ENCODE measurements at places on chromosomes 12 and 14.

DNA sequence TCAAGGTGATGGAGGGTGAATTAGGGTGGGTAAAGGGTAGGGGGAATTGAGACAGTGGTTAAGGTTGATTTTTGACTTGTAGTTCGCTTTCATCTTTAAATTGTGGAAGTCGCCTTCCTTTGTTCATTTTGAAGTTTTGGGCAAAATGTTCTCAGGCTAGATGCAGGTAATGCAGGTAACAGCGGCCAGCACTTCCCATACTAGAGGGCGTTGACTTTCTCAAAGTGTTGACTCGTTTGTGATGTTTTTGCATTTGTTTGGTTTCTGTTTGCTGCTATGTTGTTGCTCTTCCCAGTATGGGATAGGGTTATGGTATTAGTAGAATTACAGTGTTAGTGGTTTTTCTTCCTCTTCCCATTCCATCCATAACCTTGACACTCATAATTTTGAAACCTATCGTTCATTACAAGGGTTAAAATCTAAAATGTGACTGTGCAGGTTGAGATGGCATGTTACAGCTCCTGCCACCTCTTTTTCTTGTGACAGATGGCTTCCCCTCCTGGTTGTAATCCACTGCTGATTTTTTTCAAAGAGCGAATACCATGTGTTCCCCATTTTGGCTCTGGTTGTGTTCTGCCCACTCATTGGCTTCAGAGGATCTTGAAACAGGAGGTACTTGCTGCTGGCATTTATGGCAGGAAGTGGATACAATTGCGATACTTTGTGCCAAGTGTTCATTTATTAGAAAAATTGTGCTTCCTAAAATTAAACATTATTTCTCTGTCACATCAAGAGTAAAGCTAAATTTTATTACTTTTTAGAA, 57.1 kb downstream of the ERC1 start:
- no peak for DNase-seq

DNA sequence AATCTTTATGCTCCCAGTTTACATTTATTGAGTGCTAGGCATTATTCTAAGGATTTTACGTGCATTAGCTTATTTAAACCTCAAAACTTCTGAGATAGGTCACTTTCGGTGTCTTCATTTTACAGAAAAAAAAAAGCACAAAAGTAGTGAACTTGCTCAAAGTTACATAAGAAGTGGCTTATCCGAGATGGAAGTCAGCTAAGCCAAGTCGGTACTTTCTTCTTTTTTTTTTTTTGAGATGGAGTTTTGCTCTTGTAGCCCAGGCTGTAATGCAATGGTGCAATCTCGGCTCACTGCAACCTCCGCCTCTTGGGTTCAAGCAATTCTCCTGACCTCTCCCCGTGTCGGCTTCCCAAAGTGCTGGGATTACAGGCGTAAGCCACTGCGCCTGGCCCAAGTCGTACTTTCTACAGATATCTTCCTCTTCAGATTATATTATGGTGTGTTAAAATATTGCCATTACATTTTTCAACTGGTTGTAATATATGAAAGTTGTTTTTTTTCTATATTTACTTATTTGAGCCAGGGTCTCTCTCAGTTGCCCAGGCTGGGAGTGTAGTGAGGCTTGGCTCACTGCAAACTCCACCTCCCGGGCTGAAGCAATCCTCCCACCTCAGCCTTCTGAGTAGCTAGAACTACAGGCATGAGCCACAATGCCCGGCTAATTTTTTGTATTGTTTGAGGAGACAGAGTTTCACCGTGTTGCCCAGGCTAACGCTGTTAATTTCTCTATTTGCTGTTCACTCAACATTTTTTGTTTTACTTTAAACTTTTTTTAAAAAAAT, 8.9 kb downstream of the DPPA3 start:
- no peak for DNase-seq

GRCh38 chr12:116926283-116927243, 15.8 kb downstream of the FBXW8 start:
- no peak for DNase-seq

GRCh38 chr12:72267974-72268373, 4.2 kb upstream of the TRHDE start:
- peak; percentile 8 for DNase-seq

DNA sequence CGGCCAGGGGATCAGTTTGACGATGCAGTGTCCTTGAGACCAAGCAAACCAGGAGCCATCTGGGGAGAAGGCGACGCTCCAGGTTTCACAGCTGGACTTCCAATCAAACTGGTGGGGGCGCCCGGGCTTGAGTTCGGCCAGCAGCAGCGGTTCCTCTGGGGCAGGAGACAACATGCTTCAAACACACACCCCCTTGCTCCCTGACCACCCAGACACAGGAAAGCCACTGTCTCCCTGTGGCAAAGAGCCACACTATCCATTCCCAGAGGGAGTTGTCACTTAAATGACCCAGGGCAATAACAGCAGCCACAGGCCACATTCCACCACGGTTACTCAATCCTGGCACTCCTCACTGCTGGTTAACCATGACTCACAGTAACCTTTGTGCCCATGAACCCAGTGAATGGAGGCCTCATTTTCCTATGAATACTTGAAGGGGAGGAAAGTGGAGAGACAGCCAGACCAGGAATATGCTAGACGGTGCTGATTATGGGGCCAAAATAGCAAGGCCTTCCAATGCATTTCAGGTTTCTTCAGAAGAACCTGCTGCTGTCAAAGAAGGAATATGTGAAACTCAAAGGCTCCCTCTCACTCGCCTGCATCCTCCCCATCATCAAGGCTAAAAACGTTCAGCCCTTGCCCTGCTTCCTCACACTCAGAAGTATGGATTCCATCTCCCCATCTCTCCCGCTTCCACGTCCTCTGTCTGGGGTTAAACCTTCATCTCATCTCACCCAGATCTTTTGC, 8.5 kb downstream of the WSB2 start:
- DNase-seq = no peak

DNA sequence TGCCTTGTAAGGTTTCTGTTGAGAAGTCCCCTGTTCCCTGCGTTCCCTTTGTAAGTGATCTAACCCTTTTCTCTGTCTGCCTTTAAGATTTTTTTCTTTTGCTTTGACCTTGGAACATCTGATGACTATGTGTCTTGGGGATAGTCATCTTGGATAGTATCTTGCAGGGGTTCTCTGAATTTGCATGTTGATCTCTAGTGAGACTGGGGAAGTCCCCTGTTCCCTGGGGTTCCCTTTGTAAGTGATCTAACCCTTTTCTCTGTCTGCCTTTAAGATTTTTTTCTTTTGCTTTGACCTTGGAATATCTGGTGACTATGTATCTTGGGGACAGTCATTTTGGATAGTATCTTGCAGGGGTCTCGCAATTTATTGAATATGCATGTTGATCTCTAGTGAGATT, 38.2 kb upstream of the TMX1 start:
- DNase-seq = no peak

GRCh38 chr14:97655169-97655948, 858.2 kb downstream of the VRK1 start:
- no peak for DNase-seq

DNA sequence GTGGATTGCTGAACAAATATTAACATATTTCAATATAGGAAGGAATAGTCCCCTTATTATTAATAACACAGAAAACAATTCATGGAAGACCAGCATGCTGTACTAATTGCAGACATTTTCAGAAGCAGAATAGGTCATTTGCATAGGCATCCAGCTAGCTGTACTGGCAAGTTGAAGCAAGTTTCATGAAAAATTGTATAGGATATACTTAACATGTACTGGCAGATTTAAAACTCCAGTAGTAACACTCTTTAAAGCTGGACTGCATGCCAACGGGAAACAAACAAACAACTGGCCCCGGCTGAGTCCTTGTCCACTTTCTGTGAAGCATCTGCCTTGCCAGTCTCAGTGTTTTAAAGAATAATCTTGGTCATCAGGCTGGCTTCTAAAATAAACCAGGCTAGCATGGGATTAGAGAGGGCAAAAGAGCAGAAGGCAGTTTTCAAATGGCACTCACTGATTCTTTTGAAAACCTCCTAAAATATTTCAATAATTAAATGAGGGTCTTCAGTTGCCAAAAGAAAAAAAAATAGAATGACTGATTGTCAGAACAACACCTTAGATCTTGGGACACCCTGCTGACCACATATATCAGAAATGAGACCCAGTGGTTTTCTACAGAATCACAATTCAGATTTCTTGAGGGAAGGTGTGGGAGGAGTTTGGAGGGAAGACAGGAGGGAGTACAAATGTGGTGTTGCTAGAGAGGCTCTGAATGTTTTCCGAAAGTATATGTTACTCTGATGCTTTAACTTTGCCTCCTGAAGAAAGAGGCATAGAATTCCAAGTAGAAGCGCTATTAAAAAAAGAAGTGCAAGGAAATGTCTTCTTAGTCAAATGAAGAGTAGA, 122.5 kb upstream of the KRAS start:
- DNase-seq = no peak

- DNase-seq = no peak
Measured at GRCh38 chr12:115572440-115572839, 705.1 kb downstream of the MED13L start.

DNA sequence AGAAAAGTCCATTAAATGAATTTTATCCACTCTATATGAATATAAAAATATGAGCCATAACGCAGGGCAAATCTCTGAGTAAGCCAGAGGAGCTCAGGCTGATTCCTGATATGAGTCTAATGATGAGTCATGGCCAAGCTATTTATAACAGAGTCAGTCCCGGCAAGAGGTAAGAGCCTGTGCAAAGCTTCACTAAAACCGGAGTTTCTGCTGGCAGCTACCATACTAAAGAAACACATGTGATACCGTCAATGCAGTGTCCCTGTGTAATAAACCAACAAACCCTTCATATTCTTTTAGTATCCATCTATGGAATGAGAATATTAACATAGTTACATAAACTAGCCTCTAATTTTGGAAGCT, 319.4 kb downstream of the KCNC2 start:
- DNase-seq = no peak

Data from retina (tissue), 1 donor.